SJSA1 (cell line): ENCODE measurements at places on chromosomes 7 and 10. TPM values are rescaled to one million over a fixed set of nuclear protein-coding genes. Genes with fewer than 3 reads are reported as not detected.

SGPL1 gene
- total RNA-seq = 58.3 and 77.2 TPM in 2 replicates

LRMDA gene
- not detected in 2 replicates for total RNA-seq

PCDH15 gene
- total RNA-seq = not detected in 2 replicates

OR2A42 gene
- not detected in 2 replicates for total RNA-seq

NPFFR1 gene
- not detected in 2 replicates for total RNA-seq

ASB13 gene
- 4.2 and 6.8 TPM in 2 replicates for total RNA-seq

CDK14 gene
- 17.9 and 20.8 TPM in 2 replicates for total RNA-seq

NFKB2 gene
- 28.8 and 37.2 TPM in 2 replicates for total RNA-seq

CCL26 gene
- total RNA-seq = 15.1 and 30.1 TPM in 2 replicates

RNF133 gene
- total RNA-seq = 0.63 and 1.1 TPM in 2 replicates

FAM241B gene
- total RNA-seq = 0.16 TPM in 1 of 2 replicates, not detected in the other

BMPR1A gene
- 35.3 and 53.4 TPM in 2 replicates for total RNA-seq

CDK1 gene
- total RNA-seq = 255 and 302 TPM in 2 replicates

ANKRD7 gene
- 0.55 TPM in 1 of 2 replicates, not detected in the other for total RNA-seq

DNA sequence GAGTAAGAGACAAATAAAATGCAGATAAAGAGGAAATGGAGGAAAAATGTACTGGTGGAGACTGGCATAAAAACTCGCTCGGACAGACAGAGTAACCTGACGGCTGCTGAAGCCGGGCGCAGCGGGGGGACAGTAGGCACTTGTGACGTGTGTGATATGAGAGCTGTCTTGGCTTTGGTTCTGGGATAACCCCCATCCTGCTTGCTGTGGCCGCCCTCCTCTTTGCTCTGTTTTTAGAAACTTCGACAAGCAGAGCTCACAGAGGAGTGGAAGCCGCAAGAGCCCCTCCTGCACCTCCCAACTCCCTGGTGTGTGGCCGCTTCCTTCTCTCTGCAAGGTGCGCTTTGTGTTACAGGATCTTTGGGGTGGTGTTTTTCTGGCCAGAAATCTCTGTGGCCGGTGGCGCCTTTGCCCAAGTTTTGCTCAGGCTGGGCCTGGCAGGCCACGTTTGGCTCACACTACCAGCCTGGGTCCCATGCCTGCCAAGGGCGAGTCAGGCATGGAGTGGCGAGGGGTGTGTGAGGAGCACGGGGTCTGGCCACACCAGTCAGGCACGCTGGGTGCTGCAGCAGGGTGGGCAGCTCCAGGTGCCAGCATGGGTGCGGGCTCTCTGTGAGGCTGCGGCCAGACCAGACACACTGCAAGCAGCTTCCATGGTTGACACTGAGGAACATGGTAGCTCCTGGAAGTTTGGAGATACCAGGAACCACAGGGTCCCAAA lies 268.0 kb downstream of the DNAJB6 start:
- no peak for DNase-seq

DNA sequence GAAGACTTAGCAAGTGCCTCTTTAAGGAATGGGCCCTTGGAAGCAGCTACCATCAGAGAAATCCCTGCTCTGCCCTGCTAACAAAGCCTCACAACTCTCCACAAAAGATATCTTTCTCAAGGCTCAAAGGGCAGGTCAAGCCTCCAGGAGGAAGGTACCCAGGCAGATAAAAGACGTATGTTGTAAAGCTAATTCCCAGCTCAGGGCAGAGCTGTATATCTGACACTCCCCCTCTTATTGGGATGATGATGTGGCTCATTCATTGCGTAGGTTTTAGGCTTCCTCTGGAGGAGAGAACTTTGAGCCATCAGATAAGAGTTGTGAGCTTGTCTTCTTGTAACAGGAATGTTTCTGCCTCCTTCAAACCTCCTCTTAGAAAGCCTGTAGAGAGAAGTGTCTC lies 145.4 kb downstream of the CALN1 start:
- DNase-seq = no peak

DNA sequence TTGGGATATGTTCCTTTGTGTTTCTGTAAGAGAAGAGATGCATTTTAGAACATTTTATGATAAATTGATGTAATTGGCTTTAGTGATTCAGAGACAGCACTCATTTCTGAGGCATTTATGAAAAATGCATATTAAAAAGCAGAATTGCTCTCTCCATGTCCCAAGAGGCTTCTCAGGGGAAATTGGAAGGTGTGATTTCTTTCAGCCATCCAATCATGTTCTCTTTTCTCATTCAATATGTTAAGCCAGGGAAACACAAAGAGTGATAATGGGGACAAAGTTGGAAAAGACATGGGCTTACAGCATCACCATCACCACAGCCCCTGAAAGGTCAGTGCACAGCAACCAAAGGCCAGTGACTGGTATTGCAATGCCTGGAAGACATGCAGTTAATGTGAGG lies 129.9 kb upstream of the COL1A2 start:
- DNase-seq = no peak

- peak; percentile 78 for DNase-seq
These were observed 83.1 kb downstream of the CTNNA3 start for GRCh38 chr10:67612577-67613537.

GRCh38 chr7:159120540-159120919 lies 24.1 kb downstream of the VIPR2 start:
- DNase-seq = no peak

DNA sequence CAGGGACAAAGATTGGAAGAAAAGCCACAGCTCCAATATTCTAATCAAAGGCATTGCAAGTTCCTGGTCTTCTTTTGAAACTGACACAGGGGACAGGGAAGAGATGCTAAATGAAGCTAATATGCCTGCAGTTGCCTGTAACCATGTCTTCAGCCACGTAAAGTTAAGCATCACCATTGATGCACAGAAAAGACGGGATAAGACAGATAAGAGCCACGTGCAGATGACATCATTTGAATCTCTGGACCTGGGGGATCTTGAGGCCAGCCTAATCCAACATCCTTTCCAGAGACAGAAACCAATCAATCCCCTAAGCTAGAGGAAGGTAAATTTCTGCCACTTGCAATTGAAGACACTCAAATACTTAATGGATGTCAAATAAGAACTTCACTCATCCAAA lies 93.4 kb downstream of the PIP4K2A start:
- no peak for DNase-seq

- no peak for DNase-seq
These were observed 371.7 kb upstream of the IGFBP3 start for GRCh38 chr7:46292741-46293140.

- no peak for DNase-seq
These were observed 330.7 kb downstream of the CDC14C start for GRCh38 chr7:49255054-49255453.

DNA sequence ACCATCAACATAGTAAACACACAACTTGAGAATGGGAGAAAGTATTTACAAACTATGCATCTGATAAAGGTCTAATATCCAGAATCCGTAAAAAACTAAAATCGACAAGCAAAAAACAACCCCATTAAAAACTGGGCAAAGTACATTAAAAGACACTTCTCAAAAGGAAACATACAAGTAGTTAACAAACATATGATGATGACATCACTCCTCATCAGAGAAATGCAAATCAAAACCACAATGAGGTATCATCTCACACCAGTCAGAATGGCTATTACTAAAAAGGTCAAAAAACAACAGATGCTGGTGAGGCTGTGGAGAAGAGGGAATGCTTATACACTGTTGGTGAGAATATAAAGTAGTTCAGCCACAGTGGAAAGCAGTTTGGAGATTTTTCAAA lies 125.1 kb downstream of the TFPI2 start:
- DNase-seq = no peak

- DNase-seq = no peak
These were observed 160.8 kb downstream of the ZNF438 start for GRCh38 chr10:30870896-30871295.

- DNase-seq = peak; percentile 87
These were observed 1.9 kb downstream of the FOXK1 start for GRCh38 chr7:4683884-4684565.

- peak; percentile 4 for DNase-seq
These were observed 107.1 kb upstream of the NRP1 start for GRCh38 chr10:33441561-33441960.

DNA sequence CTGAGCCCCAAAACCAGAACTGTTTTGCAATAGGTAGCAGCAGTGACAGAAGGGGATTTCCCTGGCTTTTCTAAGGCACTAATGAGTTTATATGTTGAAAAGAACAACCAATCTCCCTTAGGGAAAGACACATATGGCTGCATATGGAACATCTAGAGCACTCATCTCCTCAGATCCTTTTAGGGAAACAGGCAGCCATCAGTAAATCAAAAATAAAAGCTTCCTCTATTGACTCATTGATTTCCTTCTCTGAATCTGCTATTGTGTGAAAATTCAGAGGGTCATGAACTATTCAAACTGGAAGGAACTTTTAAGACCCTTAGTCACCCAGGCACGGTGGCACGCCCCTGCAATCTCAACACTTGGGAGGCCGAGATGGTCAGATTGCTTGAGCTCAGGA lies 110.9 kb upstream of the NANOS1 start:
- DNase-seq = no peak

DNA sequence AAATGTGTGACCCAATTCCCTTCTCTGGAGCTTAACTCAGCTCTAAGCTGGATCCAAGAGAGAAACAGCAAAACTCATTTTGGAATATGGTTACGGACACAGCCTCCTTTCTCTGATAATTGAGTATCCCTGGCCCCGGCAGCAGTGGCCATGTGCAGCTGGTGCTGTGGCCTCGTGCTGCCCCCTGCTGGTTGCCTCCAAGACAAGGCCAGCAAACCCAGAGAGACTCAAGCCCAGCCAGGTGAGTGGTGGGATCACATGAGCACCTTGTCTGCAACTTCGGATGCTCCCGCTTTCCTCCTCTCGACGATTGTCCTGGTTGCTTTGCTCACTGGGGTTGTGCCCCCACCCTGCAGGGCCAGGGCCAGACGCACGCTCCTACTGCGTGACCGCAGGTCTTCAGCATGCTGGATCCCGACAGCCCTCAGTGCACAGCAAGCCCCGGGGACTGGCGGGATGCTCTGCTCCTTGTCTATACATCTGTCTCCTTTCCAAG lies 19.4 kb downstream of the SFTPD start:
- peak; percentile 66 for DNase-seq

GRCh38 chr7:108409146-108409545 lies 47.1 kb downstream of the NRCAM start:
- DNase-seq = no peak

DNA sequence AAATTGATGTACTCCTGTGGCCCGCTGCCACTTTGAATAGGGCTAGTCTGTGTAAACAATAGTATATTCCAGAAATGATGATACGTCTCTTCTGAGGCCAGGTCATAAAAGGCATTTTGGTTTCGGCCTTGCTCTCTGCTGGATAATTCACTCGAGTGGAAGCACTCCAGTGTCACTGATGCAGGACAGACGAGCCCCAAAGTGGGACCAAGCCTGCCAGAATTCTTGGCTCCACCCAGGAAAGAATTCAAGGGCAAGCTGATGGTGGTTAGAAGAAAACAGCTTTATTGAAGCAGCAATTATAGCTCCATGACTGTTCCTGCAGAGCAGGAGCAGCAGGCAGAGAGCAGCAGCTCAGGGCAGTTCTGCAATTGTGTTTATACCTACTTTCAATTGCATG lies 717.6 kb downstream of the GRM8 start:
- no peak for DNase-seq

DNA sequence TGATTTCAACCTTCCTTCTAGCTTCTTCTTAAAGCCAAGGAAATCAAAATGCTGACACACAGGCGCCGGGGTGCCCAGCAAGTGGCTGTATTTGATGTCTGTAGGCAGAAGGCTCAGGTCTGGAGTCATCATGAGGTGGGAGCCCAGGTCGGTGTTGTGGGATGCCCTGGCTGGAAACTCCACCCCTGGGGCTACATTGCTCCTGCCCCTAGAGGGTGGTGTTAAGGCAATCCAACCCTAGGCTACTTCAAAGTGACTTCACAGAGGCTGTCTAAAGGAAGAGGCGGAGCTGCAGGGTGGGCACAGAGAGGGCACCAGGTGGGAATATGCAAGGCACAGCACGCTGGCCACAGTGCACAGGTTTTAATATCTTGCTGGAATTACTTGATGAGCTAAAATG lies 200.9 kb downstream of the ADAM12 start:
- DNase-seq = no peak

DNA sequence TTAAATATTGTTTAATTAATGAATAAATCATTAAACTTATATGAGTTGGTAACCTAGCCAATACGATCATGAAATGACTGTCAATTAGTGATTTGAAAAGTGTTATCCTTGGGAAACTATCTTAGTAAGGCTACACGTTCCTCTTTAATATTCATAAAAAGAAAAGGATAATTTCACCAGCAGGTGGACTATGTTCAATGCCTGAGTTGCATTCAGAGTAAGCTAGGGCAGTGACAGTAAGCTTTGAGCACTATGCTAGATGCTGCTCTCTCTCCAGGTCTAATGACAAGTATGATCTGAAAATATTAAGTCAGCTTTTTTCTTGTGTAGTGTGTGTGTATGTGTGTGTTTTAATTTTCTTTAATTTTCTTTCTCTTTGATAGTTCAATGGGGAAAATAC lies 486.3 kb upstream of the PCDH15 start:
- no peak for DNase-seq

- no peak for DNase-seq
These were observed 1.2 kb upstream of the UNCX start for GRCh38 chr7:1231214-1232102.

GRCh38 chr7:99127636-99128035 lies 16.3 kb downstream of the SMURF1 start:
- DNase-seq = no peak

- no peak for DNase-seq
These were observed 13.5 kb upstream of the IL6 start for GRCh38 chr7:22713463-22713862.

DNA sequence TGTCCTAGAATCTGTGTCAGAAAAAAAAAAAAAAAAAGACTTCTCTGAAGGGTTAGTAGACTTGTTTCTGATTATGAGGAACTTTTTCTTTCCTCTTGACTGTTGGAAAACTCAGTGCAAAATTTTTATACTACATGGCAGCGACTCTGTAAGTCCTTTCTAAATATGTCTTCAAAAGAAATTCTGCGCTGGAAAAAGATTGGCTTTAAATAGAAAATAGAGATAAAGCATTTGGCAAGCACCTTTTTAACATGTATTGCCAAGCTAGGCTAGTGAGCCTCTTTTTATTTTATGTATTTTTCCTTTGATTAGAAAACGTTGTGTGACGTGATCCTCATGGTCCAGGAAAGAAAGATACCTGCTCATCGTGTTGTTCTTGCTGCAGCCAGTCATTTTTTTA lies 17.9 kb downstream of the KLHL7 start:
- DNase-seq = no peak

DNA sequence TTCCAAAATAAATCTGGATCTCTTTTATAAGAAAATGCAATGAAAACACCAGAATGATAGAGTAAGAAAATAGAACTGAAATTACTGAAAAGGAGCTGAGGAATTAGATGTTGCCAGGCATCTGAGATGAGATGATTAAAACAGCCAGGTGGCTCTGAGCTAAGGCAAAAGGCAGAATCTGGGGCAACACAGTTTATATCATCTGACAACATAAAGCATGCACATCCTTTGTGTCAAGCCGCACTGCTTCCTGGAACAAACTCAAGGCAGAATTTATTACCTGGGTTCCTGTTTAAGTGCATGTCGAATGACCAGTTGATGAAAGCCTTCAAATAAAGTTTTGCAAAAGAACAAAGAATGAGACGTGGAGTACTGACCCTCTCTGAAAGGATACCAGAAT lies 247.0 kb downstream of the SNX10 start:
- no peak for DNase-seq
